ENCODE measurements at places on chromosomes 4 and X. TPM values are rescaled to one million over a fixed set of nuclear protein-coding genes. Genes with fewer than 3 reads are reported as not detected.

DNA sequence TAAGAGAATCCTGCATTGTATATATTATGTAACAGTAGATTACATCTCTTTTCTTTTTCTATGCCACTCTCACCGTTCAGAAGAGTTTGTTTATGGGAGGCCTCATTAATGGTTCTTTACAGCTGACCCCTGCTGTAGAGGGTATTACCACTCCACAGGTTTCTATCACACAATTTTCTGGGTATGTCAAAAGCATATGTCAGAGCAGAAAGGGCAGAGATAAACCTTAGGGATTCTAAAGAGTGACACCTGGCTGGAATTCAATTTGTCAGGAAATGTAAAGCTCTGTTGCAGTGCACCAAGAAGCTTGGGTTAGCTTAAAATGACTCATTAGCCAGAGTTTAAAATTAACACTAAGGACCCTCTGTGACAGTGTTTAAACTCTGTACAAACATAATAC lies 658.7 kb downstream of the PCDH18 start:
- H3K27ac ChIP-seq = no peak overlapping the region
- H3K36me3 ChIP-seq = no peaks in the 10 kb centered on the region
- H3K4me1 ChIP-seq = no peaks in the 10 kb centered on the region
- H3K27me3 ChIP-seq = no peaks in the 10 kb centered on the region

DNA sequence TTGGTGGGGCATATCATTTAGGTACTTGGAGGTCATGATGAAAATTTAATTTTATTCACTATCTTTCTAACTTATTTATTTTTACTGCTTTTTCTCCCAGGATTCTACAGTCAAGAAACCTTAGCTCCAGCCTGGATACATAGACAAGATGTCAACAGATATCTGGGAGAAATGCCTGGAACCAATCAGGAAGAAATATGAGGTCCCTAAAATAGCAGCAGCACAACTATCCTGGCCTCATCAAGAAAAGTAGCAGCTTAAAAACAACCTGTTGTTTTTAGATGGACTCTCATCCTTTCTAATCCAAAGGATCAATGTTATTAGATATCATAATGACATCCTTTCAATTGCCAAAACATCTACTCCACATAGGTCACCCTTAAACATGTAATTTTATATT lies 54.5 kb downstream of the MAOB start:
- H3K27me3 ChIP-seq = no peaks in the 10 kb centered on the region
- no peaks in the 10 kb centered on the region for H3K36me3 ChIP-seq
- no peak overlapping the region for H3K27ac ChIP-seq
- H3K4me1 ChIP-seq = no peaks in the 10 kb centered on the region
- DNase-seq = no peak
- no peak overlapping the region for H3K4me3 ChIP-seq

- H3K27me3 ChIP-seq = no peaks in the 10 kb centered on the region
- H3K27ac ChIP-seq = no peak overlapping the region
- no peaks in the 10 kb centered on the region for H3K4me1 ChIP-seq
- H3K4me3 ChIP-seq = no peak overlapping the region
These were observed 551.5 kb upstream of the PITX2 start for GRCh38 chr4:111174331-111174730.

DNA sequence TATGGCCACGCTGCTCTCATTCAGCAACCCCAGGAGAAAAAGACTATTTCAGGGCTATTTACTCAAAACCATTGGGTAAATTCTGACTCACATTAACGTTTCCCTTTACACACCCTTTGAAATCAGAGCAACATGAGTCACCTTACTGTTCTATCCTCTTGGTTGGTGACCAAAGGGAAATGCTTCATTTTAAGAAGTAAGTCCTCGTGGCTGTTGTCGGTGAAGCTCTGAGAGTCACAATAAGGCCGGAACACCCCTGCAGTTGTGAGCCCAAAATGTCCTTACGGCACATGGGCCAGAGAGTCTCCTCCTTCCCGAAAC lies 56.3 kb upstream of the SPRY1 start:
- peaks cover 7% of the 10 kb centered on the region for H3K27me3 ChIP-seq
- H3K4me3 ChIP-seq = no peak overlapping the region
- no peak for DNase-seq
- no peaks in the 10 kb centered on the region for H3K4me1 ChIP-seq

Gene SMPX
- total RNA-seq = not detected

DNA sequence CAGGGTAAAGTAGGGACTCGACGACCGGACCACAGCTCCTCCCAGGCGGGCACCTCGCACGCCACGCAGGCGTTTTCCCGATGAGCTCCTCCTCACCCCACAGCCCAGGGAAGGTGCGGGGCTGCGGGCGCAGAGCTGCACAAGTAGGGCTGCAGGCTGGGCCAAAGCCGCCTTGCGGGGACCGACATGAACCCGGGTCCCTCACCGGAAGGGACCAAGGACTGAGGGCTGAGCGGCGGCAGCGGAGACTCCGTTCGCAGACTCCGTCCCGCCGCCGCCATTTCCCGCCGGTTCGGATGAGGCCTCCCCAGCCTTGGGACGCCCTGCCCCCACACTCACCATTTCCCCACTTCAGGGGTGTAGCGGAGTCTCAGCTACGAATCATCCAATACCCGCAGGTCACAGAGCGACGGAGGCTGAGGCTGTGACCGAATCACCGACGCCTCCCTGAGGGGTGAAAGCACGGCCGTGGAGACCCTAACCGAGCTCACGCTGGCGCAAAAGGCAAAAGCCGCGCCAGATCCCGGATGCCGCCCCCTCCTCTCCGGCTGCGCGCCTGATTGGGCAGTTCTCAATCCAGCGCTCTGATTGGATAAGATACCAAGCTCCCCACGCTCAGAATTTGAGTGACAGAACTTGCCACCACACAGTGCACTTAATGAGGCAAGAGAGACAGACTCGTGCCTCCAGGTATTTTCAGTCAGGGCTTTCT lies at the start of gene ZNF732:
TSS of gene ZNF732 (minus strand) at position 506 of the 712 bp plus-strand sequence. CDS start at position 342, 164 bp downstream.
- no peak within 1 kb of the TSS for H3K27ac ChIP-seq
- peaks cover 14% of the 10 kb centered on the region for H3K4me1 ChIP-seq
- peaks cover 26% of the 10 kb centered on the region for H3K27me3 ChIP-seq
- peaks cover 25% of the 10 kb centered on the region for H3K36me3 ChIP-seq
- no peak for DNase-seq

Gene SERPINA7
- total RNA-seq = not detected

DNA sequence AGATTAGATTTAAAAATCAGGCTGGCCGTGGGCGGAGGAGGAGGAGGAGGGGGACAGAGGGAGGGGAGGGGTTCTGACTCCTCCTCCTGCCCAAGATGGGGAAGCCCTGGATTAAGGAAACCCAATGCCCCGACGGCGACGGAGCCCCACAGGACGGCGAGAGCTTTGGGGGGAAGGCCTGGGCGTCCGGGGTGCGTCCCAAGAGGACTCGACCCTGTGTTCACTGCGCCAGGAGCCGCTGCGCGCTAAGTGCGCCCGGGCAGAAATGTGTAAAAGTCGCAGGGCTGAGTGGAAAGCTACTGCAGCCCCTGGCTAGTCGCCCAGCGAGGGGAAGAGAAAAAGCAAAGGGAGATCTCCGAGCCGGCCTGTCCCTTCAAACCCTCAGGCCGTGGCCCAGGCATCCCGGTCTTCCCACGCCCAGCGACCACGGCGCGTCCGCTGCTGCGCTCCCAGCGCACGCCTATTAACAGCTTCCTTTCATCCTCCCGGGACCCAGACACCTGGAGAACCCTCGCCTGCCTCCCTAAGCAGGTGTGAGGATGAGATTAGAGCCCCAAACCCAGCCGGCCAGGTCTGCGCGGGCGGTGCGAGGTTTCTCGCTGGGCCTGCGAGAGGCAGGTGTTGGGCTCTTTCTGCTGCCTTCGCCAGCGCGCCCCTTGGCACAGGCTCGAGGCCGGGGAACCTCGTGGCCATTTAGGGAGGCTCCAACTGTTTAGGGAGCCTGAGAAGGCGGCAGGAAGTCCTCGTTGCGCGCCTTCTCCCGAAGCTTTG lies 1.4 kb upstream of the RPS6KA3 start:
- peak overlapping the region; percentile 88 for H3K27ac ChIP-seq
- H3K27me3 ChIP-seq = no peaks in the 10 kb centered on the region
- H3K4me3 ChIP-seq = peak overlapping the region; percentile 82
- peak; percentile 15 for DNase-seq

GRCh38 chr4:183177001-183177400 lies 77.9 kb downstream of the WWC2 start:
- H3K4me1 ChIP-seq = no peaks in the 10 kb centered on the region
- H3K27me3 ChIP-seq = peaks cover 19% of the 10 kb centered on the region
- no peaks in the 10 kb centered on the region for H3K36me3 ChIP-seq
- DNase-seq = no peak

GRCh38 chrX:153926858-153927671 lies 1.0 kb upstream of the ARHGAP4 start:
- peak; percentile 84 for DNase-seq
- H3K4me3 ChIP-seq = peak overlapping the region; percentile 88
- peaks cover 46% of the 10 kb centered on the region for H3K36me3 ChIP-seq
- no peaks in the 10 kb centered on the region for H3K27me3 ChIP-seq
- peak overlapping the region; percentile 99 for H3K27ac ChIP-seq
- H3K4me1 ChIP-seq = peaks cover 32% of the 10 kb centered on the region

DNA sequence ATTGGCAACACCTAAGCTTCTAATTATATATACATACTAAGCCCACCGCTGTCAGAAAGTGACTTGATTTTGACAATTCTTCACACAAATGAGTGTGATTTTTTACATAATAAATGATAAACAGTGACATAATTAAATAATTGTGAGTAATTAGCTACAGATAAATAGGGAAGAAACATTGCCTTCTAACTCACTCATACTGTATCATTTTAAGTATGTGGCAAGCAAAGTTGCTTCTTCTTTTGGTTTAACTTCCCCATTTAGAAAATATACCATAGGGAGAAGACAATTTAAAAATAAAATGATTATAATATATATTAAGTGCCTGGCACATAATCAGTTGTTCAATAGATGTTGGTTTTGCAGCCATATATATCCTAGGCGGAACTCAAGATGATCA lies 644.2 kb downstream of the FSTL5 start:
- H3K4me1 ChIP-seq = no peaks in the 10 kb centered on the region
- no peak overlapping the region for H3K27ac ChIP-seq
- no peak for DNase-seq
- H3K27me3 ChIP-seq = no peaks in the 10 kb centered on the region
- no peaks in the 10 kb centered on the region for H3K36me3 ChIP-seq

GRCh38 chrX:41518841-41519220 lies 71.7 kb downstream of the NYX start:
- peaks cover 13% of the 10 kb centered on the region for H3K36me3 ChIP-seq
- H3K4me1 ChIP-seq = peaks cover 41% of the 10 kb centered on the region
- H3K27ac ChIP-seq = peak overlapping the region; percentile 76
- no peak for DNase-seq
- H3K27me3 ChIP-seq = no peaks in the 10 kb centered on the region

GRCh38 chrX:45747905-45748304 lies 547.2 kb upstream of the DIPK2B start:
- H3K4me1 ChIP-seq = peaks cover 31% of the 10 kb centered on the region
- H3K27me3 ChIP-seq = no peaks in the 10 kb centered on the region
- peak overlapping the region; percentile 49 for H3K27ac ChIP-seq
- no peak for DNase-seq
- peaks cover 45% of the 10 kb centered on the region for H3K36me3 ChIP-seq

- no peak overlapping the region for H3K27ac ChIP-seq
- peaks cover 10% of the 10 kb centered on the region for H3K4me1 ChIP-seq
- H3K36me3 ChIP-seq = no peaks in the 10 kb centered on the region
- no peak for DNase-seq
- H3K27me3 ChIP-seq = no peaks in the 10 kb centered on the region
These were observed 102.6 kb downstream of the PRDM5 start for GRCh38 chr4:120819805-120820437.

DNA sequence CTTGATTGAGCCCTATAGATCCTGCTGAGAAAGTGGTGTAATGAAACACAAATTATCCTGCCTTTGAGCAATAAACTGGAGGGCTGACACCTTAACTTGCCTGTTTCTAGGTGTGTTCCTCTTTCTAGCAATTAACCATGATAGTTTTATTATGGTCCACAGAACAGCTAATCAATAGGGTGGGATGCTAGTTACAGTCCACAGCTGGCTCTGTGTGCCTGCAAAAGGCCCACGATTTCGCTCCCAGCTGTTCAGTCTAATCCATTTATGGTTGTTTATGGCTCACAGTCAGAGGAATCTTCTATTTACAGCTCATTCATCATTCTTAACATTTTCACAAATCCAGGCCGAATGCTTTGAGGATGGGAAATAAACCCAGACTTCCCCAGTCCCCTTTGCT lies 674.9 kb downstream of the SMARCA1 start:
- H3K4me3 ChIP-seq = no peak overlapping the region
- H3K36me3 ChIP-seq = no peaks in the 10 kb centered on the region
- no peaks in the 10 kb centered on the region for H3K4me1 ChIP-seq
- no peak for DNase-seq
- no peaks in the 10 kb centered on the region for H3K27me3 ChIP-seq
- H3K27ac ChIP-seq = no peak overlapping the region

Gene HSFX3
- not detected for total RNA-seq

GRCh38 chr4:7941965-7942496 lies 2.4 kb upstream of the AFAP1 start:
- H3K4me1 ChIP-seq = peaks cover 15% of the 10 kb centered on the region
- no peak overlapping the region for H3K4me3 ChIP-seq
- H3K36me3 ChIP-seq = peaks cover 3% of the 10 kb centered on the region
- peaks cover 4% of the 10 kb centered on the region for H3K27me3 ChIP-seq

GRCh38 chrX:30533835-30534234 lies 43.7 kb downstream of the TASL start:
- no peak overlapping the region for H3K27ac ChIP-seq
- no peak overlapping the region for H3K4me3 ChIP-seq
- DNase-seq = no peak
- H3K36me3 ChIP-seq = no peaks in the 10 kb centered on the region

DNA sequence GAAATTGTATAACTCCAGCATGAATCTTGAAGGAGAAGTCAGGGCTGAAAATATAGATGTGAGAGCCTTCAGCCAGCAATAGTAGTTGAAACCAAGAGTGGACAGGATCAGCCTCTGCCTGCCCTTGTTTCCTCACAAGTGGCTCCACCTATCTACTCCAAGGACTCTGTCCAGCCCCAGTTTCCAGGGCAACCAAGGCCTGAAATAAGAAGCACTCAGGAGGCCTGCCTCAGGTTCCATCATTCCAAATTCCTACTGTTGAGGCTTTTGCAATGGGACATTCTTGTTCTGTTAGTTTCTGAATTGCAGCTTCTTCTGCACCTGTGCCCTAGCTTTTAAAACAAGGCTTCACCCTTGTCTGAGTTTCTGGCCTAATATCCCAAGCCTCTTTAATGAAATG lies 41.6 kb downstream of the TRPC5OS start:
- no peaks in the 10 kb centered on the region for H3K36me3 ChIP-seq
- H3K27me3 ChIP-seq = no peaks in the 10 kb centered on the region
- no peak for DNase-seq
- H3K27ac ChIP-seq = no peak overlapping the region

Data from activated CD8-positive, alpha-beta T cell treated with anti-CD3 and anti-CD28 coated beads for 36 hours (primary cell).